8988T (cell line): ENCODE measurements at places on chromosomes 7 and 10.

- no peak for DNase-seq
Measured at GRCh38 chr7:97026715-97027426, 2.2 kb upstream of the DLX5 start.

DNA sequence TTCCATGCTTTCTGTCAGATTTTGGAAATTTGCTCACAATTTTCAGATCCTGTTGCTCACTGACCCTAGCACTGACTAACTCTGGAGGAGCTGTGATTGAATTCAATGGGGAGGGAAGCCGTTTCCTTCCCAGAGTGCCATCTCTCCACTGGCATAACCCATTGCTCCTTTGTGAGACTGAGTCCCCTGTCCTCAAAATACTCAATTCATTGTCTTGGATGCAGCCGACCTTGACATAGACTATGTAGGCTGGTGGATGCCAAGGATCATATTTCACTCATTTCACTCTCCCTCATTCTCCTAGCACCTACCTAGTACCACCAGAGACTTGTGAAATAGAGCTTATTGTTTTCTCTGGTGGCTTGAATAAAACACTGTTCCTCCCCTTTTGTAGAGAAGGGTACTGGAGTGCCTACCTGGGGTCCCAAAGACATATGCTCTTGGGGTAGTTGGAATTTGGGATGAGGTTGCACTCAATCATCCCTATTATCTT is 511.3 kb upstream of the ZMIZ1 start:
- DNase-seq: no peak

DNA sequence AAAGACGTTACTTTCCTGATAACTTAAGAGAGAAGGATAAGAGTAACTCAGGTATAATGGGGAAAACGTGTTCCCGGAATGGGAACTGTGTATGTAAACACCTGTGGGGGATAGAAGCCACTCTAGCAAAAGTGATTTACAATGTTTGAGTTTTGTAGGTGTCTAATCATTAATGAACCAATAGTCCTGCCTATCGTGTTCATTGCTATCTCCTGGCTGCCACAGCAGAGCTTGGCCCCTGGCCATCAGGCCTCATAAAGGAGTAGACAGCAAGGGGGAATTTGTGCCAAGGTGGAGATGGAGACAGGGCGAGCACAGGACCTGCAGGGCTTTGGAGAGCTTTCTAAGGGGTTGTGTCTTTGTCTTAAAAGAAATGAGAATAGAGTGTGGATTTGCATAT is 102.1 kb downstream of the GAD2 start:
- no peak for DNase-seq

DNA sequence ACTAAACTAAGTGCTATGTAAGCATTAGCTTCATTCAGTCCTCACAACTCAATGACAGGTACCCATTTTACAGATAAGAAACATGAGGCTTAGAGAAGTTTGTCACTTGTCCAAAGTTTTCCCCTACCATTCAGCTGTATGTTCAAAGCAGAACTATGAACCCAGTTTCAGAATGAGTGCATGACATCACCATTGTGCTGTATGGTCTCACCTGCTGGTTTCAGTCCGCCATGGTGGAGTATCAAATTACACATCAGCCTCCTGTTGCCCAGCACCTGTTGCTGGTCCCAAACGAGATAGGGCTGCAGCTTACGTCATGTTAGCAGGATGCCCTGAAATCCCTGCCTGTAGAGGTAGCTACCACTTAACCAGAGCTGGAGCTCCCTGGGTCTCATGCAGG is 95.0 kb downstream of the DYNC1I1 start:
- DNase-seq: no peak

DNA sequence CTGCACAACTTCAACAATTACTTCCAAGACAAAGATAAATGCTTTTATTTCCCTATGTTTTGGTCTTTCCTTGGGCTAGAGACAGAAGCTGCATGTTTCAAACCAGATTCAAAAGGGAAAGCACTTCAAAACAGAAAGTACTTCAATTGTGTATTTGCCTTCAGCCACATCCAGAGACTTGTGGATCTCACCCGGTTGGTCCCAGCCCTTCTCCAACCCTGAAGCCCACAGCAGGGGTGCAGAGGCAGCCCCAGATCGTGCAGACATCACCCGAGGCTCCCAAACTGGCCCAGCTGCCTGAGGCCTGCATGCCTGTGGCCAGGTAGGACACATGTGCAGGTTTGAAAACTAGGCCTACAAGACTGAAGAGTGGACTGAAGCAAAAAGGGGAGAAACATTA is 80.8 kb downstream of the ALOX5 start:
- DNase-seq: no peak

DNA sequence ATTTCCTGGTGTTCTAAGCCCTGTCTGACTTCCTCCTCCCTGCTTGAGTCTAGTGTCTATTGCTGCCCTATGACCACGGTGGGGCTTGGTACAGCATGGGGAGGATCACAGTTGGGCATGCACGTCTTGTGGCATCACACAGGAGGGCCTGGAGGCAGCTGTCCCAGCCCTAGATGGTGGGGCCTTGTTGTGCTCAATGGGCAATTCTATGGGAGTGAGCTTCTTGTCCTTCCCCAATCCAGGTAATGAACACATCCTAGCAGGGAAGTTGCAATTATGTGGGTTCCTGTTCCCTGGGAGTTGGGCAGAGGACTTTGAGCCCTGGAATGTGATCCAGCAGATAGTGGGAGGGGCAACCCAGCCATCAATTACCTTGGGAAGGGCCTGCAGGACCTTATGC is 10.8 kb upstream of the FAM3C start:
- DNase-seq: no peak

- DNase-seq: no peak
Measured at GRCh38 chr7:7971308-7972040, 2.9 kb downstream of the GLCCI1 start.

DNA sequence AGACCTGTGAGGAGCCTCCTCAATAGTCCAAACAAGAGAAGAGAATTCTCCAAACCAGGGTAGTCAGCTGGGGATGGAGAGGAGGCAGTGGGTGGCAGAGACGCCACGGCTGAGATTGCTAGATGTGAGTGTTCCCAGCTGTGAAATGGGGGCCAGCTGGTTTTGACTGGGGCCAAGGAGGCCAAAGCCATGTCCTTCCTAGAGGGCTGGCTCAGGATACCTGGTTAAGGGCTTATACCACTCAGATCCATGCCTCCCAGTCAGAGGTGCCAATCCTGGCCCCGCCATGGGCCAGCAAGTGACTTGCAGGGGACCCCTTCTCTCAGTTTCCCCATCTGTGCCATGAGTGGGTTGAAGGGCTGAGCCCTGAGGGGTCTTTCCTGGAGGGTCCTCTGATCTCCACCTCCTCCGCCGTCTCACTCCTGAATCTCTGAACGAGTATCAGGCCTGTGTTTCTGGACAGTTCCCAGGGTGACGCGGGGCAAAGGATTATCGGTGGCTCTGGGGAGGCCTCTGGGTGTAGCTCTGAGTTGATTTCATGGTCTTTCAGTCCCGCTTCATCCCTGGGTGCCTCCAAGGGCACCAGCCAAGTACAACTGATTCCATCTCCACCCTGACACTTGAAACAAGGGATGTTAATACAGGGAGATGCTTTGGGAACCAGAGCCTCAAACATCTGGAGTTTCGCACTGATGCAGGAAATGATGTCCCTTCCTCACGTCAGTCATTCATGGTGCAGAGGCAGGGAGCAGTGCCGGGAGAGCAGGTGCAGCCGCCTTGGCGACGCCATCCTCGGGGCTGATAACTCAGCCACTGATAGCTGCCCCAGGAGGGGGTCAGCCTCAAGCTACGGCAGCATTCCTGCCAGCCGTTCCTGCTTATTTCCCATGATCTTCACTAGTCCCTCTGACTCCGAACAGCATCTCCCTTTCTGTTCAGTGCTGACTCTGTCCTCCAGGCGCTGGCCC is 126.7 kb downstream of the RGS10 start:
- no peak for DNase-seq

DNA sequence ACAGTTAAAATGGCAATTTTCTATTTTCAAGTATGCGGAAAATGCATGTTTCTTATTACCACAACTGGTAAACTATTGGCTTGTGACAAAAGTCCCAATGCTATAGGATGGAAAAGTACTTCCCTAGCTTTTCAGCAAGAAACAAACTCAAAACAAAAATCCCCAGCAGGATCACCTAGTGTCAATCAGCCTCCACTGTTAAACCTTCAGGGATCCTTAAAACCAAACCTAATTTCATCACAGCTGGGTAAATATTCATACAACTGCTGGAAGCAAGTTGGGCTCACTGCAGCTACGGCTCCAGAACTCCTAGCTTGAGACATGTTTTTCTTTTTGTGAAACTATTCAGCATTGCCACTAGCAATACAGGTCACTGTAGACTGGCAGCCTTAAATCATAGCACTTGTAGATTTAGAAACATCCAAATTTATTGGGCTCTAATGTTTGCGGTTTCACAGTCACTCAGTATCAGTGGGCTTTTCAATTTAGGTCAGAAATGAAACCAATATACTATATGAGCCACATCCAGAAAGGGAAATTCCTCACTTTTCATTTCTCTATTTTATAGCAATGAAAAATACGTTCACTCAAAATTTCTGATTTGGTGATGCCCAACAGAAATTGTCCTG is 145.2 kb upstream of the ANK3 start:
- DNase-seq: no peak

GRCh38 chr10:86300399-86300925 is 66.1 kb downstream of the GRID1 start:
- no peak for DNase-seq

DNA sequence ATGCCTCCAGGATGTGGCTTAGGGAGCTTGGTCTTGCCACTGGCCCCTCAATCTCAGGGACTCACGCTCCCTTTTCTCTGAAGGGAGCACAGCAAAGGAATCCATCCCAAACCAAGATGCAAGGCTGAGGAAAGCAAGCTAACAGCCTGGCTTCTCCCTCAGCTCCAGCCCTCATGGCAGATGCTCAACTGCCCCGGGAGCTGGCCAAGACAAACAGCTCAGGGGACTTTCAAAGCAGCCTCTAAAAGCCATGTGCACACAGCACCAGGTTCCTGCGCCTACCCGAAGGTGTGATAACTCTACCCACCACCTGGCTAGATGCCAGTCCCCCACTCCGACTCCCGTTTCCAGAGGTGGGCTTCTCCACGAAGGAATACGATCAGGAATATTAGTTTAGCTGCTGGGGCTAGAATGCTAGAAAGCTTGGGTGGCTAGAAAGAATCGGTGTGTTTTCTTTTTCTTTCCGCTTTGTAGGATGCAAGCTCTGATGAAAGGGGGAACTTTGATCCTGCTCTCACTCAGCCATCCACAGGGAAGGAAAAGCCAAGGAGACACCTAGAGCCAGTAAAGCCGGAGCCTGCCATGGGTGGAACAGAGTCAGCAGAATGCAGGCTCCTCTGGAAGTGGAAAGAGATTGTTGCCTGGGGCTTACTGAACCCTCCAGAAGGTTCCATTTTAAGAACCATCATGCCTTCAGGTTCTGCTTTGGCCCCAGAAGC is 89.0 kb upstream of the FGFR2 start:
- DNase-seq: no peak

GRCh38 chr10:117133273-117134055 is 4.6 kb downstream of the VAX1 start:
- no peak for DNase-seq

DNA sequence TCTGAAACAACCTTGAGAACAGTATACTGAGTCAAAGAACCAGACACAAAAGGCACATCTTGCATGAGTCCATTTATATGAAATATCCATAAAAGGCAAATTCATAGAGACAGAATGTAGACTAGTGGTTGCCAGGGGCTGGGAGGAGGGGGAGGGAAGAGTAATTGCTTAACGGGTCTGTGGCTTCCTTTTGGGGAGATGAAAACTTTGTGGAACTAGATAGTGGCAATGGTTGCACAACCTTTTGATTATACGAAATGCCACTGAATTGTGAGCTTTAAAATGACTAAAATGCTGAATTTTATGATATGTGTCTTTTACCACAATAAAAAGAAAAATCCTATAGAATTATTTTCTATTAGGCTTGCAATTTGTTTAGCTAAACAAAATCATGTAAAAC is 16.8 kb downstream of the ADRB1 start:
- no peak for DNase-seq

DNA sequence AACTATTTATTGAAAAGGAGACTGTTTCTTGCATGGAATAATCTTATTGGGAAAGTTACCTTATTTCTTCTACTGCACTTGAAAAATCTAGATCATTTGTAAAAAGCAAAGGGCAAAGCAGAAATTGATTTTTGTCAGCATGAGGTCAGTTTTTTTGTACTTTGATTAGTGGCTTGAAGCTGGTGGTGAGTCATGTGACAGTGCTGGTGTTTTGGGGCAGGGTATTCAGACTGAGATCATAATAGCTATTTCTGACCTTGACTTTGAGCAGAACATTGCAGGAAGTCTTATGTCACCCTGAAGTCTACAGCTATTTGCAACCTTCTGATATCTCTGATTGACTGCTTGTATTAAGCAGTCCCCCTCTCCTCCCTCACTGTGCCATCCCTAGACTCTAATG is 66.3 kb upstream of the SORCS3 start:
- no peak for DNase-seq

- DNase-seq: no peak
Measured at GRCh38 chr7:101731502-101732084, 85.8 kb upstream of the CUX1 start.

DNA sequence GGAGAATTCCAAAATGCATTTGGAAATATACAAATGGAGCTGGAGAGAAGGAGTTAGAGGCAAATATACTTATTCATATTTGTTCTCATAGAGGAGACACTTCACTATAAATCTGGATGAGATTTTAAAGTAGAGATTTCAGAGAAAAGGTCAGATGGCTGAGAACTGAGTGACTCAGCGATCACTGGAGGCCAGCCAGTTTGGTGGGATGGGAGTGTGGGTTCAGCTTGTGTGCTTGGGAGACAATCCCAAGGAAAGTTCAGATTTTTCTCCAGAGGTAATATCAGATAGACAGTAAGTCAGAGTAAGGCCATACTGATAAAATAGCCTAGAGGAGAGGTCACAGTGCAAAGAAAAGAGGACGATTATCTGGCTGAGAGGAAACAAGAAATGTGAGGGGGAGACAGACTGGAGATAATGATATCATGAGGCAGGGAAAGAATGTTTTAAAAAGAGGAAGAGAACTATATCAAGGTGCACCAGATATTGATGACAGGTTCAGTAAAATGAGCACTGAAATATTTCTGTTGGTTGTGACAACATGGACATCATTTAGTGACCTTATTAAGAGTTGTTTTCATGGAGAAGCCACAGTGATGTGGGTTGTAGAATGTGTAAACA is 67.0 kb downstream of the MDFIC start:
- DNase-seq: no peak

DNA sequence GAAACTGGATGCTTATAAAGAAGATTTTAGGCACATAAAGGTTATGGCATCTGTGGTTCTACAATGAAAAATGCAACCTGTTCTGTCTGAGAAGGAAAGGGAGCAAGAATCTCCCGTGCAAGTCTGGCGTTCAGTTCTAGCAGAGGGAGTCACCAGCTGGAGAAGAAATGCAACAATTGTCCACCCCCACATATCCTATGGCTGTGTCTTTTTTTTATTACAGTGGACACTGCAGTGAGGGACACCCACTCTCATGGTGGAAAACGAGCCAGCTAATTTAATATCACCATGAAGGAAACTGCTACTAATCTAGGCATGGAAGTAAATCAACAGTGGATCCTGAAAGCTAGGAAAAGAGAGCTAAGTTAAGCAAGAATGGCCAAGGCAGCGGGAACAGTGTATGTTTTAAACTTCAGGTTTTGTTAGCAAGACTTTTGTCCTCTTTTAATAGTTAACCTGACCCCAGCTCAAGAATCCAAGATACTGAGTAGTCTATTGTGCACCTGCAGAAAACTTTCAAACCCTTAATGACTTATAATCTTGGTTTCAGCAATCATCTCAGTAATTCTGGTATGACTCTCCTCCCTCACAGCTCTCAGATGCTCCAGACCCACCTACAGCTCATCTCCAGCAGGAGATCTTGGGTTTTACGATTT is 149.3 kb downstream of the FGFR2 start:
- DNase-seq: no peak

GRCh38 chr7:110607050-110607857 is 483.7 kb upstream of the LRRN3 start:
- no peak for DNase-seq
